ENCODE measurements at places on chromosomes 7 and 10.
A peak's percentile ranks its signal among the peaks of the same experiment; 100 is the strongest.

- no peak for DNase-seq
These were observed 502.8 kb downstream of the GLRX3 start for GRCh38 chr10:130638991-130639390.

DNA sequence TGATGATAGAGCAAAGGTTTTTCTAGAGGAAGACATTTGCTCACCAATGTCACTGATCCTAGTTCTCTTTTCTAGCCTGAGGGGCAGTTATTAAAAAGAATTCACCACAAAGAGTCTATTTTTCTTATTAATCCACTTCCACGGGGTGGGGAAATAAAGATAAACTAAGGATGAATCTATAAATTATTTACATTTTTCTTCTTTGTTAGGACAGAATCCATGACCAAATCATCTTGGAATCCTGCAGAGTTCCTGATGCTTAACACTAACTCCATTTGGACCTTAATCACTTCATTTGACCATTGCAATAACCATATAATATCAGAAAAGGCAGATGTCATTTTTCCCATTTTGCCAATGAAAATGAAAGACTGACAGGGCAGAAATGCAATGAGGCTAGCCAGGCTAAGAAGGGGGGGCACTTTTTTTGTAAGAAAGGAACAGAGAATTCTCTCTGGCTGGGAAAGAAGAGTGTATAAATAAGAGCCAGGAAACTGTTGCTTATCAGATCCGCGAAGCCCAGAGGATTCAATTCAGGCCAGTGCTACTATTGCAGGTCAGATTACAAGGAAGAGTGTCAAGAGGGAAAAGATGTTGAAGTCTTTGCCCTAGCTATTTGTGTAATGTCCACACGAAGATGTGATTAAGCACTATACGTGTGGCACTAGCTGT, 433.2 kb downstream of the TNS3 start:
- DNase-seq: no peak

GRCh38 chr7:96189129-96189820, 132.6 kb downstream of the SLC25A13 start:
- no peak for DNase-seq

GRCh38 chr7:146022776-146023175, 93.8 kb upstream of the CNTNAP2 start:
- DNase-seq: no peak

DNA sequence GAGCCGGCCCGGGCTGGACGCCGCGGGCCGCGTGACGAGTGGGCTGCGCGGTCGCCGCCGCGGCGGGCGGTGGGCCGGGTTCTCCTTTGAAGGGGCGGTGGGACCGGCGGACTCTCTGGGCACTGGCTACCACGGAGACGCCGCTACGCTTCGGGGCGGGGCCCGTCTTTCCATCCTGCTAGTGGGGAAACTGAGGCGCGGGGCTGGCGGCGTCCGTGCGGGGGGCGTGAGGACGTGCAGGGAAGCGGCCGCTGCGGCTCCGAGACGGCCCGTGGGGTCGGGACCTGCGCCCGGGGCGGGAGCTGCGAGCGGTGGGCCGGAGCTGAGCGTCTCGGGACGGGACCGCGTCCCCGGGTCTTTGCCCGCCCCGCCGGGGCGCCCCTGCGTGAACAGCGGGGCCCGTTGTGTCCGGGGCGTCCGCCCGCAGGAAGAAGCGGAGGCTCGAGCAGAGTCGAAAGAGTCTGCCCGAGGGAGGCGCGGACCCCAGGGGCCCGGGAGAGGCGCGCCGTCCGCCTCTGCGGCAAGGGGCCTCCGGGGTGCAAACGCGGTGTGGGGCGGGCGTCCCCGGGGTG, 548 bp upstream of the BNIP3 start:
- no peak for DNase-seq

GRCh38 chr10:114245121-114245791, 6.2 kb downstream of the VWA2 start:
- DNase-seq: no peak

DNA sequence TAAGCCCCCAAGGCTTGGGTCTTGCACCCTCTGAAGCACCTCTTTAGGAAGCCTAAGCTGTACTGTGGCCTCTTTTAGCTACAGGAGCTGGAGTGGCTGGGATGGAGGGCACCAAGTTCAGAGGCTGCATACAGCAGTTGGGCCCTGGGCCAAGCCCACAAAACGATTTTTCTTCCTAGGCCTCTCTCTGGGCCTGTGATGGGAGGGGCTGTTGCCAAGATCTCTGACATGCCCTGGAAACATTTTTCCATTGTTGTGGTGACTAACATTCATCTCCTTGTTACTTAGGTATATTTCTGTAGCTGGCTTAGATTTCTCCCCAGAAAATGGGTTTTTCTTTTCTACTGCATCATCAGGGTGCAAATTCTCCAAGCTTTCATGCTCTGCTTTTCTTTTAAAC, 375.7 kb upstream of the NPSR1 start:
- no peak for DNase-seq

DNA sequence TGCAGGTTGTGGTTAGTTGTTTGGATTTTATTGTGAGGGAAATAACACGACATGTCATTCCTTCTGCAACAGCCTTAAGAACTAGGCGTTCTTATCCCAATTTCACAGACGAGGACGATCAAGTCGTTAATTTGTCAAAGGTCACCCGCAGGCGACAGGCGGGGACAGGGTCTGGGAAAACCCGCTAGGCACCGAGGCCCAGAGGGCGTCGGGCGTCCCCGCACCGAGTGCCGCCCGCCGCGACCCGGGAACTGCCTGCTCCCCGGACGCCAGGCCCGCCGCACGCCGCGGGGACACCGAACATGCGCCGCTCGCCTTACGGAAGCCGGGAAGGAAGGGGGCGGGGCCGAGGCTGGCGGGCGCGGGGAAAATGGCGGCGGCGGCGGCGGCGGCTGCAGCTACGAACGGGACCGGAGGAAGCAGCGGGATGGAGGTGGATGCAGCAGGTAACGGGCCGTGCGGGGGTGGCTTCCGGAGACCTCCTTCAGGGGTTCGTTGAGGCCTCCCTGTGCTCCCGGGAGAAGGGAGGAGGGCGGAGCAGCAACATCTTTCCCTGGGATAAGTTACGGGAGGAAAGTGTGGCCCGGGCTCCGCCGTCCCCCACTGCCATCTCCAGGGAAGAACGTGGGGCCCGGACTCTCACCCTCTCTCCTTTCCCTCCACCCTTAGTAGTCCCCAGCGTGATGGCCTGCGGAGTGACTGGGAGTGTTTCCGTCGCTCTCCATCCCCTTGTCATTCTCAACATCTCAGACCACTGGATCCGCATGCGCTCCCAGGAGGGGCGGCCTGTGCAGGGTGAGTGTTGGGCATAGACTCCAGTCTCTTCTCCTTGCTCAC, at the start of gene COPS6:
TSS of gene COPS6 (plus strand) at position 349 of the 837 bp plus-strand sequence. CDS start at position 371, 22 bp downstream.
- peak; percentile 93 for DNase-seq

DNA sequence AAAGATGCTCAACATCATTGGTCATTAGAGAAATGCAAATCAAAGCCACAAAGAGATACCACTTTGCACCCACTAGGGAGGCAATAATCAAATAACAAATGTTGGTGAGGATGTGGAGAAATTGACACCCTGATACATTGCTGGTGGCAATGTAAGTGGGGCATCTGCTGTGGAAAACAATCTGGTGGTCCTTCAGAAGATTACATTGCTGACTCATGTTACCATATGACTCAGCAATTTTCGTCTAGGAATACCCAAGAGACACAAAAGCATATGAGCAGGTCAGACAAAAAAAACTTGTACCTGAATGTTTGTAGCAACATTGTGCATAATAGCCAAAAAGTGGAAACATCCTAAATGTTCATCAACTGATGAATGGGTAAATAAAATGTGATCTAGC, 4.9 kb upstream of the CLDN3 start:
- DNase-seq: no peak

GRCh38 chr7:131501422-131501821, 55.0 kb downstream of the PODXL start:
- DNase-seq: no peak

DNA sequence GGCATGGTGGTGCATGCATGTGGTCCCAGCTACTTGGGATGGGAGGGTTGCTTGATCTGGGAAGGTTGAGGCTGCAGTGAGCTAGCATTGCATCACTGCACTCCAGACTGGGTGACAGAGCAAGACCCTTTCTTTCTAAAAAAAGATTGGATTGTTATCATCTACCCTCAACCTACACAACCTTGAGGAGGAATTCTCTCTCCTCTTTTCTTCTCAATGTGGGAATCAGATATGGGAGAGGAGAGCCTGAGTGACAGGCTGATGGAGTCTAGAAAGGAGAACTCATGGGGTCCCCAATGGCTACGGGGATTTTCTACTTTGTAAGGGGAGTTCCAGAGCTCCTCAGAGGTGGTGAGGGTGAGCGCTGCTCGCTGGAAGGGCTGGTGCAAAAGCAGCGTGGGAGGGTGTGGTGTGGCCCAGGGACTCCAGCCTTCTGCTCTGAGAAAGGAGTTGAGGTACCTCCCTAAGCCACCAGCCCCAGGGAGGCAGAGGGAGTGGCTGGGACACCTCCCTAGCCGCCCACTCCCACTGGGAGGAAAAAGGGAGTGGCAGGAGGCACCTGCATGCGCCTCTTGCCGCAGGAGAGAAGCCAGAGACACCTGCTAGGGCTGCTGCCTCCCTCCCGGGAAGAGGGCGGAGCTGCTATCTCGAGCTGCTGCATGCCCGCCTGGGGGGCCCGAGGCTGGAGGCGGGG, 48.4 kb downstream of the GATA3 start:
- DNase-seq: no peak

- DNase-seq: no peak
These were observed 29.0 kb upstream of the CCNY start for GRCh38 chr10:35307297-35307696.

DNA sequence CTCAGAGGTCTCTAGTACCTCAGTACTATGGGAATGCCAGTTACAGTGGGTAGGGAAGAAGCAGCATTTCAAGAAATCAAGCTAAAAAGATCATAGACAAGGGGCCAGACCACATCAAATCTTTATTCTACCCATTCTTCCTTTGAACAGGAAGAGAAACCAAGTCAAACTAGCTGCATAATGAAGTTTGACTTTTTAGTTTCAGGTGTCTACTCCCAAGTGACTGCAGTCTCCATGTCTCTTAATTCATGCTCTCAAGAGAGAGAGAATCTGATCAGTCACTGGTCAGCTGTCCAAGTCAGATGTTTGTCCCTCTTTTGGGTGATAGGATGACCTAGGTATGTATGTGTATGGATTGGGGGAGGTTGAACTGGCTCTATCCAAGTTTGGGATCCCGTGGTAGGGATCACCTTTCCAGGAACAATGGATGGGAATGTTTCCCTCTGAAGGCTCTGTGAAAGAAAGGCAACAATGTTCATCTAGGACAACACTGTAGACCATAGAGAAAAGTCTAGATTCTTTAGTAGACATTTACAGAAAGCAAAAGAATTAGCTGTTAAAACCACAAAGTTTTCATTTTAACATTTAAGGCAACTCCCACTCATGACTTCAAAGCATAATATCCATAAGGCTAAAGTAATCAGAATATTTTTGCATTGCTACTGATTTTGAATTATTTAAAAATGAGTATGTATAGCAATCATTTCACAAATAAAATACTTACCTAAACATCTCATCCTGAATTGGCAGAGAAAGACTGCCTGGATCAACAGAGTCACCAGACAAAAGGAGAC, 30.1 kb upstream of the PRTFDC1 start:
- DNase-seq: no peak

- DNase-seq: no peak
These were observed 173.6 kb upstream of the PRKCQ start for GRCh38 chr10:6753644-6754043.

DNA sequence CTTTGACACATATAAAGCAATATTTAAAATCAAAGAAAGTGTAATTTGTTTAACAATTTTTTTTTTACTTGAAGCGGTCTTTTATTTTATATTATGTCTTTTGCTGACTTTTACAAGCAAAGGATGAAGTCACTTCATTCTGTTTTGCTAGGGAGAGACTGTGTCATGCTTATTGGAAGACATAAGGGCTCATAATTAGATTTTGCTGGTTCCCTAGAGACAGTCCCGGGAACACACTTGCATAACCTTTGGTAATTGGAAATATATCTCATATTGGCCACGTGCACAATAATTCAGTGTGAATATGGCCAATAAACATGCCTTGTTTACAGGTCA, 448 bp upstream of the NET1 start:
- DNase-seq: no peak

DNA sequence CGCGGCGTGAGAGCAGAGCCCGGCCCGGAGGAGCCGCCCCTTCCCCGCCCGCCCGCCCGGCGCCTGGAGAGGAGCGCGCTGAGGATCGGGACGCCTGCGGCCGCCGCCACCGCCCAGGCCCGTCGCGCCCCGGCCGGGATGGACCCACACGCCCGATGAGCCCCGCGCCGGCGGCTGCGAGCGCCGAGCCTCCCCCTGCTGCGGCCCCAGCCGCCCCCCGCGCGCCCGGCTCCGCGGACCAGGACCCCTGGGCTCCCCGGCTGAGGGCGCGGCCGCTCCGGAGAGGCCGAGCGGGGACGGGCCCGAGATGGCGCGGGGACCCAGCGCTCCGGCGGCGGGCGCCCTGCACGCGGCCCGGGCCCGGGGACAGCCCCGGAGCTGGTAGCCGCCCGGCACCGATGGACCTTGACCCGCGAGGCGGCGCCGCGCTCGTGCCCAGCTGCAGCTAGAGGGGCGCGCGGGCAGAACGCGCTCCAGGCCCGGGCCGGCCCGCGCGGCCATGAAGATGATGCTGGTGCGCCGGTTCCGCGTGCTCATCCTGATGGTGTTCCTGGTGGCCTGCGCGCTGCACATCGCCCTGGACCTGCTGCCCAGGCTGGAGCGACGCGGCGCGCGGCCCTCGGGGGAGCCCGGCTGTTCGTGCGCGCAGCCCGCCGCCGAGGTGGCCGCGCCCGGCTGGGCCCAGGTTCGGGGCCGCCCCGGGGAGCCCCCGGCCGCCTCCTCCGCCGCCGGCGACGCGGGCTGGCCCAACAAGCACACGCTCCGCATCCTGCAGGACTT, 520 bp downstream of the FAM20C start:
- DNase-seq: no peak

GRCh38 chr7:114806590-114807162, 115.2 kb upstream of the MDFIC start:
- DNase-seq: no peak

DNA sequence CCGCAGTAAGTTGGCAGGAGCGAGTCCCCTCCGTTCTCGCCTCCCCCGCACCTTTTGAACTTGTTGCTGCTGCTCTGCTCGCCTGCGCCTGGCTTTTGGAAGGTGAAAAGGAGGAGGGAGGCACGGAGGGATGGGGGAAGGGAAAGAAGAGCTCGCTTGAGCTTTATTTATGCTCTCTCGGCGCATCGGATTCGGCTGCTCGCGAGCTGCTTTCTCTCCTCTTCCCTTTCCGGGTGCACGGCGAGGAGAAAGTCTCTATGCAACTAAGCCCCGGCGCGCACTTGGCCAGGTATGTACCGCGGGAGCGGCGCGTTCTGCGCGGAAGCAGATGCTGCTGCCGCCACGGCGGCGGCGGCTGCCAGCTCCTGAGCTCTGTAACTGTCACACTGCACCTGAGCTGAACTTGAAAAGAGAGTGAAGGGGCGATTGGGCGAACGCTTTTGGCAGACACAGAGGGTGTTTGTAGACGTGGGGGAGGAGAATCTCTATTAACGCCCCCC, 551 bp downstream of the KCND2 start:
- DNase-seq: no peak

GRCh38 chr10:11036424-11037011, 18.8 kb downstream of the CELF2 start:
- no peak for DNase-seq

- DNase-seq: peak; percentile 98
These were observed at the start of gene BMPR1A for GRCh38 chr10:86756511-86757112. Gene BMPR1A, plus strand, starts transcription at chr10:86756619. Its CDS starts 119,400 bp downstream, at chr10:86876019.

- DNase-seq: no peak
These were observed 63.2 kb upstream of the FGFR2 start for GRCh38 chr10:121661451-121661851.
